ENCODE measurements at places on chromosomes 13 and 19.

DNA sequence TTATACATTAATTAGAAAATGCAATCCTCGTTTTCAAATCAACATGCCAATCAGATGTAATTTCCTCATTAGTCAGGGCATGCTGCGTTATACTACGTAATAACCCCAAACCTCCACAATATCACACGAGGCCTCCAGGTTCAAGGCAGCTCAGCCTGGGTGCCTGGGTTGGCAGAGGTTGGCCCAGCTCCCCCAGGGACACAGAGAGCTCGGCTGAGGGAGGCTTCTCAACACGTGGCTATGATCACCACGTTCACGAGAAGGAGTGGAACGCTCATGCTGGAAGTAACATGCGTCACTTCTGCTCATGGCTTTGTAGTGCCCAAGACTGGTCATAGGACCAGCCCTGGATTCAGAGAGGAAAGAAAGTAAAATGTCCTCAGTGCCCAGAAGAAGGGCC, 144.9 kb upstream of the SOX1 start:
- no peak for DNase-seq

DNA sequence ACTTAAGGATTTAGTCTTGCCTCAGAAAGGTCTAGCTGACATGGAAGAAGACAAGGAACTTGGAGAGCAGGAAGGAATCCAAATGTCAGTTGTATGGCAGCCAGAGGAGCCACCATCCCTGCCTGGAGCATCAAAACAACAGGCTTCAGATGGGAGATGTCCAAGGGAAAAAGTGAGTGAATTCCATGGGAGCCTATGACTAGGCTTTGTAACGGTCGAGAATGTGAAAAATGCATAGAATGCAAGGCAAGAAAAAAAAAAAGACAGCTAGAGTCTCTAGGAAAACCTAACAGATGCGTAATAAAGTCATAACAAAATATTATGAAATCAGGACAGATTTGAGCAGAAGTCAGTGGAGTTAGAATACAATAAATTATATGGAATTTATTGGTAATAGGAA, 183.7 kb upstream of the LSM14A start:
- no peak for DNase-seq

DNA sequence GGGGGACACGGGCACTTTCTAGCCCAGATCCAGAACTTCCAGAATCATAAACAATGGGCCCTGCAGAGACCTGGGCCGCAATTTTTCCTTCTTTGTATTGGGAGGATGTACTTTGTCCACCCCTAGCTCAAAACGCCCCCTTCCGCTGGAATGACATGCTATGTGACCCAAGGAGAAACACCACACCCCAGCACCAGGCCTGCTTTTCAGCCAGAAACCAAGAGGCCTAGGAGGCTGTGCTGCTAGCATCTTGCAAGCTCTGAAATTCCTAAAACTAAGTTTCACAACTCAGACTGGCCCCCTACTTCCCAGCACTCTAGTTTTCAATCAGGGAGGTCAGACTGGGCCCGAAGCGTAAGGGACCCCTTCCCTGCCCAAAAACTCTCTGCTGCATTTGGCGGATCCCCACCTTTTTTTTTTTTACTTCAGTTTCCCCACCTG, 538 bp downstream of the LSM4 start:
- peak; percentile 60 for DNase-seq

GRCh38 chr13:26531742-26532141, 25.7 kb upstream of the WASF3 start:
- no peak for DNase-seq

- DNase-seq, result no peak
Observed at GRCh38 chr19:3441986-3442329, 38.4 kb downstream of the SMIM24 start.

DNA sequence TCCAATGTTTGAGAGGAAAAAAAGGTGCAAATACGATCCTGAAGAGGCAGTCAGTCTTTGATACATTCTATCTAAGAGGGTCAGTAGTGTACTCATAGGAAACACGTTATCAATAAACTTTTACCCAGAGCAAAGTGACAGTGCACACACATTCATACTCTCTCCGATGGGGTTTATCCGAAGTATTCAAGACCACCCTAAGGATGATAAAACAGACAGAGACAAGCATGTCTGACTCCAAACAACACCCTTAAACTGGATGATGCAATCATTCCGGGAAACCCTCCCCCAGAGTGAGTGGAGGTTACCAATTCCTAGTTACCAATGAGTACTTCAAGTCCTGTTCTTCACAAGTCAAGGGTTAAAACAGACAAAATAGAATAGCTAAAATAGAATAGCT, 79.1 kb downstream of the DNAJC3 start:
- no peak for DNase-seq

DNA sequence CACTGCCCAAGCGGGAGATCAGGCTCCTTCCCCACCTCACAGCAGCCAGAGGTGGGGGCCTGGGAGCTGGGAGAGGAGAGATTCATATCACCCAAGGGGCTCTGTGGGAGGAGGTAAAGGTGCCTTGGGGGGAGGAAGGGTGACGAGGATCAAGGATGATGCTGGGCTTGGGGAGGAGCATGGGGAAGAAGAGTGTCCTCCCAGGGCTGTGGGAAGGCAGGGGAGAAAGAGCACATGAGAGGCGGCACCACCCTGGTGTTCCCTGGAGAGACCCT, 82.7 kb downstream of the ANKRD10 start:
- no peak for DNase-seq

DNA sequence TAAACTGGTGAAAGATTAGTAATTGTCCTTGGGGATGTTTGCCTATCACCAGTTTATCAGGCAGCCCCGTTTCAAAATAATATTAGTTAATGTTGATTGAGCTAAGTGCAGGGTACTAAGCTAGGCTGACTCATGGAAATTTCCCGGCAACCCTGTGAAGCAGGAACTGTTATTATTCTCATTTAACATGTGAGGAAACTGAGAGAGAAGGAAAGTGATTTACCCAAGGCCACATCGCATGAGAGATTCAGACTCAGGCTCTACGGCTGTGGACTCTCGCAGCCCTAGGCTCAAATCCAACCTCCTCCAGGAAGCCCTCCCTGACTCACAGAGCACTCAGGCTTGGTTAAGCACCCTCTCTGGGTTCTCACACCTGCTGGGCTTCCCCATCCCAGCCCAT, 19.7 kb downstream of the CLPTM1 start:
- no peak for DNase-seq

DNA sequence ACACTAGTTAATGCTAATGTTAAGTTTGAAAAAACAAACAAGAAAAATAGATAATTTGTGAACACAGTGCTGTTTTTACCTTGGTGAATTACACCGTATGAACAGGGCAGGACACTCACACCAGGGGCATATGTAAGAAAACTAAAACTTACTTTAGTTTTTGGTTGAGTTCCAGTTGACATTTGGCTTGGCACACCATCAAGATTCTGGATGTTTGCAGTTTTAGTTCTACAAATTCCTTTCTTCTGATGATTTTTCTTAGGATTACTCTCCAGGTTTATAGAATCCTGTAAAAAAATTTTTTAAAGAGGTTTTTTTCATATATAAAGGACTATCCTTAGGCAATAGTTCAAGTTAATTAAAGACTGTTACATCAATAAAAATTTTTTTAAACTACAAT, 238.5 kb upstream of the STARD13 start:
- DNase-seq, result peak; percentile 90

DNA sequence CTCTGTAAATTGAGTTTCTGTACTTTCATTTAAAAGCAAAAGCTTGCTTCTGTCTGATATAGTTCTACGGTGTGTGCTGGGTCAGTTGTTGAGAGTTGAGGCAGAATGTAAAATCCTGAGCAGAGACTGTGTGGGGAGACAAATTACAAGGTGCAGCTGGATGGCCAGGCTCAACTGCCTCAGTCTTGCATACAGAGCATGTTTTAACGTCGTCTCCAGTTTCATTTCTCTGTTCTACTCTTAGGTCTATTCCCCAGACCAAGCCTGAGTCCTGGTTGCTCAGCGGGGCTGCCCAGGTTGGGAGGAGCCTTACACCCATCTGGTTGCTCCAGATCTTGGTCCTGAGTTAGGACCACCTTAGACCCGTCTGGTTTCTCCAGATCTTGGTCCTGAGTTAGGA, 54.4 kb upstream of the MEDAG start:
- no peak for DNase-seq

DNA sequence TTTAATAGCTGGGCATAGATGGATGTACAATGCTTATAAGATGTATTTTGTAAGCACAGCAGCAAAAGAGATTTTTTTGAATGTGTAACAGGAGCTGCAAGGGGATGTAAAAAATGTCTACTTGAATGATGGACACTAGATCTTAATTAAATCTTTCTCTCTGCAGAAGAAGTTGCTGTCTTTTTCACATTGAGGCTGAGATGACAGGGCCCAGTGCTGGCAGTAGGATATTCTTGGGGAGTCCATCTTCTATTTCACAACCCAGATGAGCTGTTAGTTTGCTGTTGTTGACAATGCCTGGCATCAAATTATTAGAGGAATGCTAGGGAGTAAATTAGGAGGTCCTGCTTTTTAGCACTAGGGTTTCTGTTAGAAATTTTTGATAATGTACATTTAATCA, 698.7 kb downstream of the SLITRK5 start:
- no peak for DNase-seq

DNA sequence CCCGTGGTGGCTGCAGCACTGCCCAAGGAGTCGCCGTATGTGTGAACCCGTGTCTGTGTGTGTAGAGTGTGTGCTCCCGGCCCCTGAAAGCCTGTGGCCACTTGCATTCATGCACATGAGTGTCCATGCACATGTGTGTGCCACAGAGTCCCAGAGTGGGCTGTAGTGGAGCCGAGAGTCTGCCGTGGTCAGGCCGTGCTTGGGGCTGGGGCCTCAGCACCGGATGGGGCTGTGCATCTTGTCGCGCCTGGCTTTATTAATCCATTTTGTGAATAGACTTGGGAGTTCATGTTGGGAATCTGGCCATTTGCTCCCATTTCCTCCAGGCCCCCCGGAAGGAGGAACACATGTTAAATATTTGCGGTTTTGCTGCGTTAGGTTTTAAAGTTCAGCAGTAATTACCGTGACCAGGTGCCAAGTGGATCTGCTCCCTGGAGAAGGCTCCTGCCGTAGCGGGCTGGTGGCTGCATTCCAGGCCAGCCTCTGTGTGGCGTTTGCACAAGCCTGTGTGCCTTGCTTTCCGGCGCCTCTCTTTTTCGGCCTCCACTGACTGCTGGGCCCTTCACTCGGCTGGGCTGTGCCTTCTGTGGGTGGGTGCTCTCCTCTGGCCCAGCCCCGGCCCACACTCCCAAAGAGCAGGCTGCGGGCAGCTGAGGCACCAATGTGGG, 69.2 kb upstream of the KCTD15 start:
- no peak for DNase-seq
